ENCODE measurements at places on chromosomes 13 and 19.

GRCh38 chr13:31982540-31982939, 49.0 kb upstream of the FRY start:
- no peak for DNase-seq

- no peak for DNase-seq
These were observed 8.3 kb downstream of the UBAC2 start for GRCh38 chr13:99208845-99209527.

DNA sequence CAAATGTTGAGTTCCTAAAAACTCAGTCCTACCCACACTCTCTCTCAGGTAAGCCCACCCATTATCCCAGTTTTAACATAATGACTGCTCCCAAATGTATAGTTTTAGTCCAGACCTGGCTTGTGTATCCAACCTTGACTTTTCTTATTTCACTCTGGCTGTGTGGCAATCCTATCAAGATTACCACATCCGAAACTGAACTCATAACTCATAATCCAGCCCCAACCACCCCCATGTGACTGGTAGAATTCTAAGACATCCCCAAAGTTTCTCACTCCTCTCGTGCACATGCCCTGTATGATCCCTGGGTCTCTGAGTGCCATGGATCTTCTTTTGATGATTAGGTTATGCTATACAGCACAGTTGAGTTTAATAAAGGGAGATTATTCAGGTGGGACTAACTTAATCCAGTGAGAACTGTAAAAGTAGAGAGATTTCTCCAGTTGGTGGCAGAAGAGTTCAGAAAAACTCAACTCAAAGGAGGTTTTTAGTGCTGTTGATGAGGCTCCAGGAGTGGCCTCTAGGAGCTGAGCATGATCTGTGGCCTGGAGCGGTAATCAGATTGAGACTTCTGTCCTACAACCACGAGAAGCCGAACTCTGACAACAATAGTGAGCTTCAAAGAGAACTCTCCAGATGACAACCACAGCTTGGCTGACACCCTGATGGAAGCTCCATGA, 413.4 kb downstream of the ZNF536 start:
- no peak for DNase-seq

DNA sequence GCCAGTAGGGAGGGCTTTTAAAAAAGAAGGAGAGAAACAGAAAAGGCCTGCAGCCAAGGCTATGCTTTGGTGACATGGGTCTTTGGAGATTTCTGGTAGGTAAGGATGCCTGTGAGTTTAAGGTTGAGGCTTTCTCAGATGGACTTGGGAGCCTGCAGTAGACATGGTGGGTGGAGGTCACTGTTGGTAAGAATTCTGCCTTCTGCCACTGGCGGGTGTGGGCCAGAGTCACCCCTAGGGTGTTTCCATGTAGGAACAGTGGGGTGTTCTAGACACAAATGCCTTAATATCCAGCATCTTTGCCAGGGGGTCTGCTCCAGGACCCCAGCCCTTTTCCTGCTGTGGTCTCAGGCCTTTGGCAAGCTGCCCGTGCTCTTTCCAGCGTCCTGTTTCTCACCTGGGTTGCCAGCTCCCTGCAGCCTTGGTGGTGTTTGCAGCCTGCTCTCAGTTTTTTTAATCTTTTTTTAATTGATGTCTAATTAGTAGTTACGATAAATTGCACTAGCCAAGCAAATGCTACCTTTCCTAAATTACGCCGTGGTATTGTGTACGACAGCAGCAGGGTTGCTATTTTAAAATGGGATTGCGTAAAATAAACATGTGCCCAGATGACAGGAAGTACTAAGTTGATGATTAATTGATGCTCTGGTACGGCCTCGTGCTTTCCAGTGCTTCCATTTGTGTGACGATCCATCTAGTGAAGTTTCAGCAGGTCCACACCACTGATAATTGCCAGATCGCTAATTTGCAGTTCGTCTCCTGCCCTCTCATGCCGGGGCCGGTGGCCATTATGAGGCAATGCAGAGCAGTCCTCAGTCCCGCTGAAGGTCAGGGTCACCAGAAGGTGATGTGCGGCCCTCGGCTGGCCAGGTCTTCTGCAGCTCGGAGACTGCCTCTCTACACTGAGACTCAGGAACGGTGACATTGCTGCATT, 35.3 kb upstream of the NPAS1 start:
- DNase-seq: no peak

- DNase-seq: no peak
These were observed 106.7 kb downstream of the OLFM4 start for GRCh38 chr13:53135301-53135700.

GRCh38 chr19:42207767-42208271, 9.7 kb downstream of the DEDD2 start:
- DNase-seq: no peak
